AG09319 (cell line): ENCODE measurements at places on chromosomes 1 and 21.

DNA sequence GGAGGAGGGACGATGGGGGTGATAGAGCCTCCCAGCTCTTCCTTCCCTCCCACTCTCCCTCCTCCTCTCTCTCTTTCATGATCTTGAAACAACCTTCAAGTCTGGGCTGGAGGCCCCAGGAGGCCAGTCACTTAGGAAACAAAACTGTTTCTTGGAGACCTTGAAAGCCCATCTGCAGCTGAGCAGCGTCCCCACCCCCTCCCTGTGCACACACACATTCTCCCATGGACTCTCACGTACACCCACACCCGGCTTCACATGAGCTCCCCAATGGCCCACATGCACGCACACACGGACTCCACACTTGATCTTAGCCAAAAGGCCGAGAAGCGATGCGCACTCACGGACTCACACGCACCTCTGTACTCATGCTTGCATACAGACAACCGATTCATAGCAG is 3.2 kb upstream of the ATP1A2 start:
- DNase-seq, result no peak

DNA sequence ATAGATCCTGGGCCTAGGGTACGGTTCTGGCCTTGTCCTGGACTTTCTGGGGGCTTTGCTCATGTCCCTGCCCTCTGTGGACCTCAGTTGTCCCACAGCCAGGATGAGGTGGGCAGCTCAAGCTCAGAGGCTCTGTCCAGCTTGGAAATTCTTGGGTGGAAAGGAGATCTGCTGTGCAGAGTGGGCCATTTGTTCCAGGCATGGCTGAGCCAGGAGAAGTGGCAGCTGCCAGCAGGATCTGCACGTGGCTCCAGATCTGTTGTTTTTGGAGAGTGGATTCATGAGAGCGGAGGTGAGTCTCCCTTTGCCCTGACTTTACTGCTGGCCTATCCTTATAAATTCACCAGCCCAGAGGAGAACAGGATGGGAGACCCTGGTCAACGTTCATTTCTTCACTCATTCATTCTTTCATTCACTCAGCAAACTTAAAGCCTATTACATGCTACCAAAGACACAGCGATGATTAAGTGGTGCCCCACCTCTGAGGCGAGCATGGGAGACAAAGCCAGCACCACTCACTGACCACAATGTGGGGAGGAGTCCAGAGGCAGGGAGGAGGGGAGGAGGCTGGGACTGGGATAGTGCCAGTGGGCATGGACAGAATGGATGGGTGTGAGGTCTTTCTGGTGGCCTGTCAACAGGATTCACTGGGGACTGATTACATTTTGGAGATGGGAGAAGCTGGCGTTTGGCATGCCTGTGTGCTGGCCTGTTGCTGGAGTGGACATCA is 205.1 kb downstream of the TRABD2B start:
- DNase-seq, result no peak

DNA sequence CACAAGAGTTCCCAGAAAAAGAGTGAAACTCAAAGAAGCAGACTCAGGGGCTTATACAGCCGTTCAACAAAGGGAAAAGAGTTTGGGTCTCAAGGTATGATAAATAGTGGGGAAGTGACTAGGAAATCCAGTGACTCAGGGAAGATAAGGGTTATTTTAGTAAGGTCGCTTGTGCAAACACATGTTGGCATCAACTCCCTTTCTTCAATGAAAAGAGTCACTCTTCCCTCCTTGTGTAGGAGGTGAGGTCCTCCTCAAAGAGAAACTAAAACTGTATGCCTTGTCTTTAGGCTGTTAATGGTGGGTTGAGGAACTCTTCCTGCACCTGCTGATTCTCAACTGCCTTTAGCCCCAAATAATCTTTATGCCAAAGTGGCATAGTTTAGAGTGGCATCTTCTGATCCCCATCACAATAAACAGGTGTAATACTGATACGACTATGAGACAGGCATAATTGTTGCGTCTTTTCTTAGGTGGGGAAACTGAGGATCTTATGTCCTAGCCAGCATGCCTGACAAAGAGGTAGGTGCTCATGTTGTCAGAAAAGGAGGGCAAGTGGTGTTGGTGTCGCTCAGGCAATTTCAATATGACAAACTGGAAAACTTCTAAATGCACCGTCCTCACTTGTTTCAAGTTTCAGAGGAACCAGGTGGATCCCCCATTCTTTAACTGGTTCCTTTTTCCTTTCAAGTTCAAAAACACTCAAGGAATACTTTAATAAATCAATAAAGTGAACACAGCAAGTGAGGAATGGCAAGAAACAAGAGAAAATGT is 294.1 kb upstream of the RUNX1 start:
- no peak for DNase-seq

DNA sequence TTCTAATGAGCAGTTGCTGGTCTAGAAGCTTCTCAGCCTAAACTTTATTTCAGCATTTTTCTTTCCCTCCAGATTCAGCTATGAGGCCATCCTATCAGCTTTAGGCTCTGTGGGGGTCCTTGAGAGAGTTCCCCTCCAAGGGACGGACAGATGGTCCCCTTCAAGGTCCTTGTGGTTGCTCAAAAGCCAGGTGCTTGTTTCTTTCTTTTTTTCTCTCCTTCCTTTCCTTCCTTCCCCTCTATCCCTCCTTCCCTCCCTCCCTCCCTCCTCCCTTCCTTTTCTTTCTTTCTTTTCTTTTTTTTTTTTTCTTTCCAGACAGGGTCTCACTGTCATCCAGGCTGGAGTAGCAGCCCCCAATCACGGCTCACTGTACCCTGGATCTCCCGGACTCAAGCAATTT is 1.2 kb upstream of the IL6R start:
- DNase-seq, result no peak

DNA sequence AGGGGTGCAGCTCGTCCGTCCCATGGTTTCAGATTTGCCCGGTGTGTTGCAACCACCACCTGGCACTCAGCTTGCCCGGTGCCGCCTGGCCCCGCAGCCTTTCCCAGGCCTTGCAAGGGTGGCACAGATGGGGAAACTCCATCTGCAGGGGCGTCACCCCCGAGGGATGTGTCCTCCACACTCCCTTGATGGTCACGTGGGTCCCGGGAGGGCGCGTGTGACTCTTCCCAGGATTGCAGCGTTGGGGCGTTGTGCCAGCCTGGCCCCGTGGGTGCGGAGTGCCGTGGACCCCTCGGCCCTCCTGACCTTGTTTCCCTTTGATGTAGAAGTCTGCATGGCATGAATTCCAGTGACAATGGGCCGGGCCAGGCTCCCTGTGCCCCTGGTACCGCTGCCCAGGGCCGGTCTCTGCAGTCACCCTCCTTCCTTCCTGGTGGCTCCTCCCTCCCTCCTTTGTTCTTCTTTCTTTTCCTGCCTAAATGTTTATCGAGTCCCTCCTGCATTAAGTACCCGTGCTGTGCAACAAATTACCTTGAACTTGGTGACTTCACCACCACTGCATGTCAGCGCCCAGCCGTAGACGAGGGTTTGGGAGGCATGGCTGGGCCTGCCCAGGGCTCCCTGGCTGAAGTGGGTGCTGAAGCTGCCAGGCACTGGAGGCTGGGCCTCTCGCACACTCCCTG is 22.9 kb downstream of the RRP1 start:
- no peak for DNase-seq

GRCh38 chr1:225710804-225711203 is 57.9 kb upstream of the ENAH start:
- DNase-seq, result no peak

DNA sequence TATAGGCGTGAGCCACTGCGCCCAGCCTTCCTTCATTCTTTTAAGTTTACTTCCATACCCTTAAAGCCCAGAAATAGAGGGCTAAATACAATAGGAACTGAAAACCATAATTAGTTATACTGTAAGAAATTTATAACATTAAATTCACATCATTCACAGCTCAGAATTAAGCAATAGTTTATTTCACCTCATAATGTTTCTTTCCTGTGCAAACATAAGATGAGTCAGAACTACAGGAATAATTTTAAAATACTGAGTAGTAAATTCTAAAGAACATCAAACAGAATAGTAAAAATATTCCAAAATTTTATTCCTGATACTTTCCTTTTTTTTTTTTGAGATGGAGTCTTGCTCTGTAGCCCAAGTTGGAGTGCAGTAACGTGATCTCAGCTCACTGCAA is 24.1 kb downstream of the POGZ start:
- DNase-seq, result no peak

GRCh38 chr1:115168026-115168425 is 78.7 kb upstream of the TSPAN2 start:
- DNase-seq, result no peak

- no peak for DNase-seq
Measured at GRCh38 chr1:195773931-195774330, 834.3 kb downstream of the KCNT2 start.

DNA sequence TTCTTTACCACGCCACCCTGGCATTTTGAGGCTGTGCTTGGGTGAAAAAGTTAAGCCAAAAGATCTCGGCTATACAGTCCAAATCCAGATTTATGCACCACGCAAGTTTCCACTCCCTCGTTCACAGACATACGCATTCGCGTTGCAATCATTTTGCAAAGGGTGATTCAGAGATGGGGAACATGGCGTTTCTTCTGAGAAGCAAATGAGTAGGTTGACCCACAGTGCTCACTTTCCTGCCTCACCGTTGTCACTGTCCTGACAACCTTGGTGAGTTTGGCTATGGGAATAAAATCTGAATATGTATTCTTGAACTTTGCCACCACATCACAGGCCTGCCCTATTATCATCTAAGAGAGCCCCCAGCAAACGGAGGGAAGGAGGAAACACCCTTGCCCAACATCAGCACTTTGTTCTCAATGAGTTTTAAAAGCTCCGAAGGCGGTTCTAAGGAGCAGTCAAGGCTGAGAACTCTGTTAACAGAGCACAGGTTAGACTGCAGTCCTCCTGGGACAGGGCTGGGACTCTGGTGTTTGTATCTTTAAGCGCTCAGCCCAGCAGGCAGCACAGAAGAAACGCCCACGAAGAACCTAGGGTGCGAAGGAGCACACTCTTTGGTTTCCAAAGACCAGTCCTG is 86.4 kb downstream of the RUNX1 start:
- DNase-seq, result no peak

DNA sequence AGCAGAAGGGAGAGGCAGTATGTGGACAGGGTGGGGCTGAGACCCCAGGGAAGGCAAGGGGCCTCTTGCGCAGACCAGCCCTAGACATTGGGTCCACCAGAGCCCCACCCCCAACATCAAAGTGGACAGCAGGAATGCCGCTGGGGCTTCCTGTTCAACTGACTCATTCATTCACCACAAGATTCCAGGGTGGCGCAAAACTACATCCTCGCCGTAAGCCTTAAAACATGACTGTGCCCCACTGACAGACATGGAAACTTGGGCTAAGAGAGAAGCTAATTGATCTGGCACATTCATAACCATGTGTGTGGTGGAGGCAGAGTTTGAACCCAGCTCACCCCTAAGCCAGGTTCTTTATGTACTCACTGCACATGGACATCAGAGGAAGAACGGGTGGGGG is 14.0 kb downstream of the COL16A1 start:
- DNase-seq, result peak; percentile 75

GRCh38 chr1:38026592-38027200 is 14.2 kb downstream of the UTP11 start:
- no peak for DNase-seq

DNA sequence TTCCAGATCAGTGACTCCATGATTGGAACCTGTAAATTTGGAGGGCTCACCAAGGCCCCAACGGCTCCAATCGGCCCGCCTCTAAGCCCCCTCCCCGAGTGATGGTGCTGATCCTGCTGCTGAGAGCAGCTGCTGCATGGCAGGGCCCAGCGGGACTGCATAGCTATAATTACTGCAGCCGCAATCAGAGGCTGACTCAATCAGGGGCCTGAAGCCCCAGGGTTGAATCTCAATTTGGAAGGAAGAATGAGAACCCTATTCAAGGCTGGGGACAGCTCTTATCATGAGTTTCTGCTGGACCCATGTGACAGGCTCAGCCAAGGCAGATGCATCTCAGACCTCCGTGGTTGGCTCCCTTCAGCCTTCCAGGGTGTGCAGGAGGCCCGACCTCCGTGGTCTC is 42.8 kb upstream of the MAGOH start:
- no peak for DNase-seq

GRCh38 chr1:113976609-113977278 is 2.5 kb upstream of the OLFML3 start:
- DNase-seq, result no peak

- DNase-seq, result peak; percentile 43
Measured at GRCh38 chr1:147640553-147641165, 29.7 kb downstream of the ACP6 start.

GRCh38 chr1:151545542-151545941 is 5.4 kb downstream of the TUFT1 start:
- DNase-seq, result no peak

- no peak for DNase-seq
Measured at GRCh38 chr1:147111381-147112130, 60.7 kb downstream of the PRKAB2 start.

DNA sequence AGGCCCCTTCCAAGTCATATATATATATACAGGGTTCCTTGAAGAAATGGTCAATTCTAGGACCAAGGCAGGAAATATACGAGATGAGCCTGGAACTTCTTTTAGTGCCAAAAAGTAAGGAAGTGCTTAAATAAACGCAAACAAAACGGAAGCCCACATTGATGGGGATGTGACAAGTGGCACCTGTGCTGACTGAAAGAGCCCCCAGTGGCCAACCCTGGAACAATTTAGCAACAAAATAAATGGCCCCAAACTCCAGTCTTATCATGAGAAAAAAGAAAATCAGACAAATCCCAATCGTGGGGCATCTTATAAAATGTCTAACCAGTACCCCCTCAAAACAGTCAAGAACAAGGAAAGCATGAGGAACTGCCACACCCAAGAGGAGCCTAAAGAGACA is 17.7 kb downstream of the PLA2G5 start:
- no peak for DNase-seq

- DNase-seq, result no peak
Measured at GRCh38 chr1:108668777-108669176, 7.9 kb upstream of the HENMT1 start.

GRCh38 chr1:12544357-12544756 is 73.7 kb downstream of the DHRS3 start:
- no peak for DNase-seq

- DNase-seq, result peak; percentile 11
Measured at GRCh38 chr1:163535807-163536206, 214.1 kb downstream of the NUF2 start.

GRCh38 chr1:36204347-36204909 is 19.8 kb upstream of the THRAP3 start:
- DNase-seq, result no peak

GRCh38 chr1:215888159-215888558 is 321.1 kb downstream of the KCTD3 start:
- no peak for DNase-seq

DNA sequence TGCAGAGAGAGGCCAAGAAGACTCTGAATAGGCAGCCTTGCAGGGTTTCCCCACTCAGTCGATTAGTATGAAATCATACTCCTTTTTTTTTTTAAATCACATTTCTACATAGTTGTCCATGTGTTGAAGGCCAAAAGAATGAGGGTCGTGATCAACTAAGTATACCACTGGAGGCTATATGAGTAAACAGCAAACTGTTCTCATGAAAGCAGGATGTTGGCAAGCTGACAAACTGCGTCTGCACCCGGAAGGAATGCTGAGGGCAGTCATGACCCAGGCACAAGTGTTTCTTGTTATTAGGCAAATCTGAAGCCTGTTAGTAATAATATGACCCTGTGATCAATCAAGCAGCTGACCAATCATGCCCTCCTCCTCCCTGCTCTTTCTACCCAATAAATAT is 213.2 kb downstream of the USH2A start:
- DNase-seq, result no peak

- DNase-seq, result no peak
Measured at GRCh38 chr1:118881751-118882150, 106.4 kb downstream of the TBX15 start.
